ENCODE measurements at places on chromosomes 6 and 20. TPM values are rescaled to one million over a fixed set of nuclear protein-coding genes. Genes with fewer than 3 reads are reported as not detected.

Gene GGTLC1
- total RNA-seq: not detected

DNA sequence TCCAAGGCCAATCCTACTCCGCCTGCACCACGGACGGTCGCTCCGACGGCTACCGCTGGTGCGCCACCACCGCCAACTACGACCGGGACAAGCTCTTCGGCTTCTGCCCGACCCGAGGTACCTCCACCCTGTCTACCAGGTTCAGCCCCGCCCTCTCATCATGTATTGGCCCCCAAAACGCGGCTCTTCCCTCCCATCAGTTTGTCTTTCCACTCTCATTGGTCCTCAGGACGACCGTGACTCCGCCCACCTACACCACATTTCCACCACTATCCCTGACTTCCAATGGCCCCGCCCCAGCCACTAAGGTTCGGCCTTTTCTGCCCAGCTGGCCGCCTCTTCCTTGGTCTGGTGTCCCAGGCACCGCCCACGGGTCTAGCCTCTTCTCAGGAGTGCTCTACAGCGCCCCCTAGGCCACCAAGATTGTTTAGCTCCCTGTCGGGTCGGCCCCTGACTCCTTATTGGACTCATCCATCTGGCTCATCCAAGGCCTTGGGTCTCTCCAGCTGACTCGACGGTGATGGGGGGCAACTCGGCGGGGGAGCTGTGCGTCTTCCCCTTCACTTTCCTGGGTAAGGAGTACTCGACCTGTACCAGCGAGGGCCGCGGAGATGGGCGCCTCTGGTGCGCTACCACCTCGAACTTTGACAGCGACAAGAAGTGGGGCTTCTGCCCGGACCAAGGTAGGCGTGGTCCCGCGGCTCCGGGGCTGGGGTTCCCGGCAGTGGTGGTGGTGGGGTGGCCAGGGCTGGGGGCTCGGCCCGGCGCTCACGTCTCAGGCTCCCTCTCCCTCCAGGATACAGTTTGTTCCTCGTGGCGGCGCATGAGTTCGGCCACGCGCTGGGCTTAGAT is 3.1 kb downstream of the MMP9 start:
- DNase-seq: no peak

Gene NMBR
- total RNA-seq: 0.49 TPM

- no peak for DNase-seq
These were observed 411.8 kb downstream of the CDKAL1 start for GRCh38 chr6:20946022-20946421.

- DNase-seq: no peak
These were observed 6.9 kb upstream of the CD40 start for GRCh38 chr20:46111028-46111835.

Gene ECT2L
- total RNA-seq: not detected

GRCh38 chr6:3229566-3230178 is 2.2 kb upstream of the TUBB2B start:
- no peak for DNase-seq

GRCh38 chr6:54070025-54070424 is 41.2 kb upstream of the MLIP start:
- DNase-seq: no peak

Gene AGER
- 1.8 TPM for total RNA-seq

DNA sequence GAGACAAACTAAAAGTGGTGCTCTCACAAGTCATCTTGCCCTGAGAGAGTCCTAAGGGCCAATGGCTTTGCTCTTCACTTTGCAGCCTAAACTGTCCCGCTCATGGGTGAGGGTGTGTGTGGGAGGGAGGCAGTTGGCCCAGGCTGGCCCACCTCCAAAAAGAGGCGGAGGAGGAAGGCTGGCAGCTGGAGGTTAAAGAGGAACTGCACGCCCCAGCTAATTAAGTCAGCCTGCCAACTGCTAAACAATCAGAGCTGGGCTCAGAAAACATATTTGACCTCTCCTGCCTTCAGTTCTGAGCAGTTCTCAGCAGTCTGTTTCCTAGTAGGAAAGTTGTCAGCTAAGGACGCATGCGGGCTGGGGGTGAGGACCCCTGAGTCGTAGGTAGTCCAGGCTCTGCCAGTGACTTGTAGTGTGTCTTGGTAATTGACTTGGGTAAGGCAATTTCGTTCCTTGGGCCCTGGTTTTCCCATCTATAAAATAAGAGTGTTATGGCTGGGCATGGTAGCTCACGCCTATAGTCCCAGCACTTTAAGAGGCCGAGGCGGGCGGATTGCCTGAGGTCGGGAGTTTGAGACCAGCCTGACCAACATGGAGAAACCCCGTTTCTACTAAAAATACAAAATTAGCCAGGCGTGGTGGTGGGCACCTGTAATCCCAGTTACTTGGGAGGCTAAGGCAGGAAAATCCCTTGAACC is 17.0 kb downstream of the GSS start:
- no peak for DNase-seq

Gene MTO1
- total RNA-seq: 25.3 TPM

Gene OR12D3
- total RNA-seq: not detected

- DNase-seq: no peak
These were observed 256 bp downstream of the CDK19 start for GRCh38 chr6:110815015-110815410.

Gene E2F1
- total RNA-seq: 0.68 TPM

DNA sequence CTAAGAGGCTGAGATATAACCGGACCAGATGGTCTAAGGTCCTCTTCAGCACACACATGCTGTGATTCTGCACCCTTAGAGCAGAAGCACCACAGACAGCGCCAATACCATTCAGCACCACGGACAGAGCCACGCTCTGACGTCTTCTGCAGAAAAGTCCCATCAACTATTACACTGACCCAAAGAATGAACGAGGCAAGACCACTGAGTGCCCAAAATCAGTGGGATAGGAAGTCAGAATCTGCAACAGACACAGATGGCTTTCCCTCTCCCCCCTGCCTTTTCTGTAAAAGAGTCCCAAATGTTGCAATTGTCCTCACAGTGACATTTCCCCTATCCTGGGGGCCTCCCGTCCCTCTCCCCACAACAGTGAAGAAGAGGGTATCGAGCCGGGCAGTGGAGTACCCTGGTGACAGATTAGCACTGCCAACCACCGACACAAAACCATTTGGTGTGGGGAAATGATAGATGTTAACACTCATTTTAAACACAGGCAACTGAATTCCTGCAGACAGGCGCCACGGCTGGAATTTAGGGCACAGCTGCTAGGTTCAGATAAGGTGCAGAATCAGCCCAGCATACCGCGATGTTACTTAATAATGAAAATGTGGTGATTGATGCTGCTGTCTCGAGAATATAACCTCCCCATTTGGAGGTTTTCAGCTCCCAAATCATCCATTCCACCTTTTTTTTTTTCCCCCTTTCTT is 66.6 kb upstream of the CTNNBL1 start:
- no peak for DNase-seq

Data from thoracic aorta (tissue), 2 donors.